ENCODE measurements at places on chromosomes 7 and 10.

DNA sequence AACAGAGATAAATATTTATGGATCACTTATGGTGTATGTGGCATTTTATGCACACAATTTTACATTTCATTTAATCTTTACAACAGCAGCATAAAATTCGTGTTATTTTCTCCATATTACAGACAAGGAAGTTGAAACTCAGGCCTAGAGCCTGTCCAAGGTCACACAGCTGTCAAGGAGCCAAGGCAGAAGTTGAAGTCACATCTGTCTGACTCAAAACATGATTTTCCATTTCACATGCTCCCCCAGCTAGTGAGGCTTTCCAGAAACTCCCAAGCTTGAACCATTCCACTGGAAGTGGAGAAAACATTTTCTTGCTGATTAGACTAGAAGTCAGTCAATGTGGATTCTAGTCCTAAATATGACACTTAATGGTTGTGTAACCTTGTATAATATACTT lies 110.5 kb downstream of the HECTD2 start:
- DNase-seq: no peak

DNA sequence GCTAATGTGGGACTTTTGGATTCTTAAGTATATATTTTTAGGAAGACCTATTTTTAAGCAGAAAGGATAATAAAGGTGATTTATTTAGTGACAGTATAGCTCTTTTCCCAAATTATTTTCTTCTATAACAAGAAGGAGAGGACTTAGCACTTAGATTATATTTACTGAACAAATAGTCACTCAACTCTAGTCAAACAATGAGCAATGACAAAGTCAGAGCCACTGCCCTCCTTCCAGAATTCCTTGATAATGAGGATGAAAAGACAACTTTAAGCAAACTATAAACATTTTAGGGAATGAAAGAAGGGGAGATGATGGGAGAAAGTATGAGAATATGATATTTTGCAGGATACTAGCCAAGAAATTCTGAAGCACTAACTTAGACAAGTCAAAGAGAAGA lies 293.5 kb upstream of the YAE1 start:
- DNase-seq: no peak

DNA sequence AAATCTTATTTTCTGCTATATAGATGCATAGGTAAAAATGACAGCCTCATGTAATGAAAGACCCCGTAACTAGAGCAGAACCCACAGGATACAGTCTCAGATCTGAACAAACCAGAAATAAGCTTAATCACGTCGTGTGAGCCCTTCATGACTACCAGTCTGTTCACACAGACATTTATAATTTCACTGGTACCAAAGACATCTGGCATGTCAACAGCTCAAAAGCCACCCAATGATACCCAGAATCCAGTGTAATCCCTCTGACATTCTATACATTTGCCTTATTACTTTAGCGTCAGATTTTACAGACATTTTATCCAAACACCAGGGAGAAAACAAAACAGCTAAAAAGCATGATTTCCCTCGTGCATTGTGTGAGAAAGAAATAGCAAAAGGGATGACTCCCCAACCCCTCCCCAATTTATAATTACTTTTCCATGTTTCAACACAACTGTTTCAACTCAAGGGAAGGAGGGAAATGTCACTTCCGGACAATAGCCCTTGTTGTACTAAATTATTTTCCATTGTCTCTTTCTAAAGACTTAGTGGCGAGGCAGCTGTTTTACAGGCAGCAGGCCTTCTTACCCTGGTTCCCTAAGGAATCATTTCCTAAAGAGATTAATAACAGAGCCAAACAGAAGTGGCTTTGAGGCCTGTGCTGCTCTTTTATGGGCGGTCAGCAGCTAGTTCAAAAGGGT lies 33.2 kb downstream of the DOCK4 start:
- no peak for DNase-seq

DNA sequence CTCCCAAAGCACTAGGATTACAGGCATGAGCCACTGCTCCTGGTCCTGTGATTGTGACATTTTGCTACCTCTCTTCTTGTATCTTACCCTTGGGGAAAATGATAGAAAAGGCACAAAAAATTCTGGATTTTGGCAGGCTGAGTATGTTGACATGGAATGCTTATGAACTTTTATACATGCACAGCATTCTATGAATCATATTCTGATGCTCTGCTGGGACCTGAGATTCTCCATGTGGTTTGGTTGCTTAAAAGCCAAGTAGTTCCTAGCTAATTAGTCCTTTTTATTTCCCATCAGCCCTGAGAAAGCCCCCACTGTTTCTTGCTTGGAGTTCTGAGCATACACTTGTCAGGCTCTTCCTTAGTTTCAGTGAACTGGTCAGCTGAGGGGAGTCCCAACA lies 8.3 kb upstream of the KAZALD1 start:
- no peak for DNase-seq

- no peak for DNase-seq
Measured at GRCh38 chr10:118564652-118565051, 30.8 kb downstream of the PRLHR start.

DNA sequence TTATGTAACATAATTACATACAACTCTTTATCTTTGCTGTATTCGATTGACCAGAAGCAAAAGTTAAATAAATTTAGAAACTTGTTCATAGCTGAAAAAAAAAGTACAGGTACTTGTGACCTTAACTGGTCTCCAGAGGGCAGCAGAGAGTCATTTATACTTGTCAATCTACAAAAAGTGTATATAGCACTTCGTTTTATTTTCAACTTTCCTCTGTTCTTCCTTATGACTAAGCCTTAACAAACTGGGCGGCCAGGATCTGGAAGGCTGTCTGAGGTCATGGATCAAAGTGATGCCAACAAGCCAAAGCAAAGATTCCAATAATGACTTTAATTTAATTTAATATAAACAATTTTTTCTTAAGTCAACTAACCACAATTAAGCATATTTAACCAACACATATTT lies 29.8 kb downstream of the C10orf67 start:
- no peak for DNase-seq

- DNase-seq: no peak
Measured at GRCh38 chr10:26994743-26995142, 105.6 kb downstream of the ANKRD26 start.

DNA sequence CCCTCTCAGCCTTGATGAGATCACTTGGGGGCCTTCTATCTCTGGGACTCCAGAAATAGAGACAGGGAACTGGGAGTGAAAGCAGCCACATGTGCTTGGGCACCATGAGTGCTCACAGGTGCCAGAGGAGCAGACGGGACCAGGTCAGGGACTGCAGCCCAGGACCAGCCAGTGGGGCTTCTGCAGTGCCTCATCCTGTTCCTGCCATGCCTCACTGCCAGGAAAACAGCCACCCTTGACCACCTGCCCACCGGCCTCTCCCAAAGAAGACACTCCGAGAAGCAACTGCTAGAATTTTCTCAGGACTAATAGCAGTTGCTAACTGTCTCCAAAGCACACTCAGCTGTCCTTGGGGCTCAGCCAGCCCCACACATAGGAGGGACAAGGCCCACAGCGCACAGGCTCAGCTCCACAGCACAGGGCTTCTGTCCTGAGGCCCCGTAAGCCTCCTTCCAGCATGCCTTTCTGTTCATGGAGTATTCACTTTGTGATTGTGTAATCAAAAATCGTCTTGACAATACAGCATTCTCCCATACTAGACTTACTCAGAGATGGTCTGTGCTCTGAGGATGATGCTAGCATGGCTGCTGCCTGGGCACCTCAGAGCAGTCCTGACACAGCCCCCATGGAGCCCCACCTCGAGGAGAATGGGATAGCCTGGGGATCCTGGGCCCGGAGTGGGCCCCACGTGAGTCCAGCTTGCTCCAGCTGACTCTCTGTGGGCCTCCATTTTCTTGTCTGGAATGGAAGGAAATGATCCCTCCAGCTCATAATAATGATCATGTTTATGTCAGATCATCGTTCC lies 115.7 kb upstream of the RET start:
- no peak for DNase-seq

DNA sequence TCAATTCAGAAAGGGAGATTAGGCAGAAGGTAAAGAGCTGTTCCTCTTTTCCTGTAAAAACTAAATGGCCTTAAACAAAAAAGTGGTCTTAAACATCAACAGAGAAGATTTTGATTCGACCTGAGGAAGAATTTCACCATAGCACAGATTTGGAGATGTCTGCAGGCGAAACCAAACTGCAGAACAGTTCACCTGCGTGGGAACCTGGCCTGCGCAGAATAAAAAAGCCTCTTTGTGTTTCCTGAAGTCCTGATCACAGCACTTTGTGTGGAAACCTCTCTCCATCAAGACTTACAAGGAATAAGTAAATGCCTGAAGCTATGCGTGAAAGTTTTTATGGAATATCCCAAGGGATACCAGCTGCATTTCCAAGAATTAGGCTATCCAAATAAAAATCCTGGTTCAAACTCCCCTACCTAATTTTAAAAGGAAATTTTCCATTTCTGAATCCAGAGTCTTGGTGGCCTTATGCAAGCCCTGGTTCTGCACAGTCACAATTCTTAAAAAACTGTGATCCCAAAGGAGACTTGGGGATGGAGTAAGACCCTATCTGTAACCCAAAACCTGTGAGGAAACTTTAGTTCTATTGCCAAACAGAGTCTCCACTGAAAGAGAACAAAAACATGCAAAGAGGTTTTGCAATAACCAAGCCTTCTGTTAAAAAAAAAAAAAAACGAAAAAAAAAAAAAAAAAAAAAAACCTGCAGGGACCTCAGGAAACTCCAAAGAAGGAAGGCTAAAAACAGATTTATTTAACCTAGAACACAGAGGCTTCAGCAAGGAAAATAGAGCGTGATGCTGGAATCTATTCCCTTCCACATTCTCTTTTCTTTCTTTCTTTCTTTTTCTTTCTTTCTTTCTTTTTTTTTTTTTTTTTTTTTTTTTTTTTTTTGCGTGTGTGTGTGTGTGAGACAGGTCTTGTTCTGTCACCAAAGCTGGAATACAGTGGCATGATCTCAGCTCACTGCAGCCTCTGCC lies 10.4 kb downstream of the CALML3 start:
- no peak for DNase-seq

- no peak for DNase-seq
Measured at GRCh38 chr7:138849701-138850100, 51.7 kb upstream of the ATP6V0A4 start.

DNA sequence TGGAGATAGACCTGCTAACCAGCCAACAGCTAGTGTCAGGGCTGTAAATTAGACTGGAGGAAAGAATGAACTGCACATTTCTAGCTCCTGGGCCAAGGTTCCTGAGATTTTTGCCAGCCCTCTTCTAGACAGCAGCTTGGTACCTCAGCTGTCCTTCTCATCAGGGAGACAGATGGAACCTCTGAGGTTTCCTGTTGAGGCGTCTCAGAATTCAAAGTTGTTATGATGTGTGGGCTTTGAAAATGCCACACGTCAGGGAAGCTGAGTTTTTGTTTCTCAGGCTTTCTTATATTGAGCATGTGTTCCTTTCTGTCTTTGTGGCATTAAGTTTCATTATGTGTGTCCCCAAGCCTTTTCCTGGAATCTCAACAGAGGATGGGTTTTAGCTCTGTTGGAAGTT lies 736.6 kb downstream of the AUTS2 start:
- DNase-seq: no peak

- no peak for DNase-seq
Measured at GRCh38 chr7:20299647-20300312, 30.9 kb upstream of the ITGB8 start.

DNA sequence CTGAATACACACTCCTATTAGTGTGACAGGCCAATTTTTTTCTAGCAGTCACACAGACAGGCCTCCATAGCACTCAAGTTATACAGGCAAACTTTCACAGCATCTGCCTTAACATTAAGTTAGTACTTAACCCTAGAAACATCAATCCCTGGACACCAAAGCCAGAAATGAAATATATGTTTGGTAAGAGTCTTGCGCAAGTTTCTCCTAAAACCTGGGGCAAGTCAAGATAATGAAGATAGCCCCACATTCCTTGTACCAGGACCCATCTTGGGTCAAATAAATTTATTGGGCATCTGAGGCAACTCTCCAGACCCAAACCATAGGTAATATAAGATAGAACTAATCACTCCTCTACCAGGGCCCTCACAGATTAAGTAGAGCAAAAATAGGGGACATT lies 70.8 kb upstream of the ZNF92 start:
- no peak for DNase-seq

GRCh38 chr7:157366722-157367121 lies 29.9 kb downstream of the DNAJB6 start:
- no peak for DNase-seq

DNA sequence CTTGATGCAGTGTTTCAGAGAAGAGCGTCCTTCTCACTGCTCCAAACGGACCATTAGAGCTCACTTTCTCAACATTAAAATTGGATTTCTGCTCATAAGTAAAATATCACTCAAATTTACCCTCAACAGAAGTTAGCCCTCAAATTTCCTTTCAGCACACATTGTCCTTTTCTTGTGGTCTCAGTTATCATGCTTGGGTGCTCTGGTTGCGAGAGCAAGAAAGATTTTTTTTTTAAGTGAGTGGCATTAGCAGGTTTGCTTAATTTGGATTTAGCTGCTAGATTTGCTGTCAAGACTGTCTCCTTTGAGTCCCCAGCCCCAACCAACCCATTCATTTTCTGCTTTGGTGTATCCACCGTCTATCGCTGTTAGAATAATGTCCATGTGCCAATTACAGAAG lies 2.6 kb upstream of the CH25H start:
- no peak for DNase-seq

DNA sequence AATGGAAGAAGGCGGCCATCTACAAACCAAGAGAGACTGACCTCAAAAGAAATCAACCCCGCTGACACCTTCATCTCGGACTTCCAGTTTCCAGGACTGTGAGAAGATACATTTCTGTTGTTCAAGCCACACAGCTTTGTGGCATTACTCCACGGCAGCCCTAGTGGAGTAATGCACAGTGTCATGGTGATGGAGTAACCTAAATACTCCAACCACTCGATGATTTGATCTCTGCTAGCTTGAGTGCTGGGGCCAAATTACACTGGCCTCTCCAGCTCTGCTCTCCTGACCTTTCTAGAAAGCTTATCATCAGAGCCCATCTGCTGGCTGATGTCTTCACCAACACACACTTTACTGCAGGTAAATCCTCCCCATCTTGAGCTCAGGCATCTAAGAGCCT lies 52.2 kb downstream of the GALNT17 start:
- DNase-seq: no peak

DNA sequence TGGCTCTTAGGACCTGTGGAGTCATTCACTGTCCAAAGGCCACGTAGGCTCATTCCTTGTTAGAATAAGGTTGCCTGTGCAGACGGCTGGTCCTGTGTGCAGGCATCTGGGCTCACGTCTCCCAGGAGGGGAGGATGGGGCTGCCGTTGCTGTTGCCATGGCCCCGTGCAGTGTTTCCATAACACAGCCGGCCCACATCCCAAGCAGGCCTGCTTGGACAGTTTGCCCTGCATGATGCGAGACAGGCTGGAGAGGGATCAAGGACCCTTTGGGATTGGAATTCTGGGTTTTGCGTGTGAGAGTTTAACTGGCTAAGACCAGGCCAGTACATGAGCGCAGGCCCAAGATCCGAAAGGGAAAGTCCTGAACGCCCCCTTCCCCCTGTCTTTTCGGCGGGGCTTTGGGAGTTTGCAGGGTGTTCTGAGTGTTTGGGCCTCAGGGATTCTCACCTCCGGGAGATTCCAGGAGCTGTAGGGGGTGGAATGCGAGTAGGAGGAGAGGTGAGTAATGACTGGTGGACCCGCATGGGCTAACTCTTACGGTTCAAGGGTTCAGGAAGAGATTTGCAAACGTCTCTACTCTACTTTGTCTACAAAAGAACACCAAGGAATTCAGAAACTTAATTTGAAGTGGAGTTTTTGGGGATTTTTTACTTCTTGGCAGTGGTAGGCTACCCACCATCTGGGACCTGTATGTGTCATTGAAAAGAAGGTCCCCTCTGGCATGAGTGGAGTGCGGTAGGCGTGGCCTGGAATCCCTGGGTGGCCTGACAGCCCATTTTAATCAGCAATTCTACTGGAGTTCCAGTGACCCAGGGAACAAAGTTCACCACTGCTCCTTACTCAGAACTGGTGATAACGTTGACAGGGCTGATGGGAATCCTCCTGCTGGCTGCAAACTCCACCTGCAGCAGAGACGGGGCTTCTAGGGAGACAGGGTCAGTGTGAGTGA lies 125.4 kb downstream of the ITIH5 start:
- no peak for DNase-seq

All from stimulated activated CD8-positive, alpha-beta memory T cell treated with anti-CD3 and anti-CD28 coated beads, Interleukin-2, amount 100 ng/mL, for 48 hours (primary cell).